NCI-H1092 (cell line): ENCODE measurements at places on chromosomes 3 and 15.

GRCh38 chr3:169940470-169941181, 26.0 kb upstream of the SEC62 start:
- no peak for DNase-seq

GRCh38 chr3:89223188-89223587, 115.8 kb downstream of the EPHA3 start:
- DNase-seq: no peak

GRCh38 chr15:74977599-74977998, 17.8 kb upstream of the SCAMP5 start:
- DNase-seq: no peak

GRCh38 chr3:61505197-61505596, 56.2 kb upstream of the PTPRG start:
- no peak for DNase-seq

DNA sequence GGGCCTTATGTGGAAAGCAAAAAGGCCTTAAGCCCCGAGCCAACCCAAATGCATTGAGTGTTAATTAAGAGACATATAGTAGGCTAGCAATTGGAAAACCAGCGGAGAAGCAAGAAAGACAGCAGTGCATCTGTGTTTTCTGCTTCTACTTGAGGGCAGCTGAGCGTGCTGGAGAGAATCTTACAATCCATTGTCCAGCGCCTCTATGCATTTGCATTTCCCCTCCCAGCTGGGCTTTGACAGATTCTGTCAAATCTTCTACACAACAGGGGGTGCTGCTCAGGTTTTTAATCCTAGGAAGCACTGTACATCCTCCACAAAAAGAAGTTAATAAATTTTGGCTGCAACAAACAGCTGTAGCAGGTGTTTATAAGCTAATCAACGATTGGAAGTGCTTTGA, 23.9 kb downstream of the SSR3 start:
- DNase-seq: no peak

- no peak for DNase-seq
Measured at GRCh38 chr15:28079313-28079969, 19.7 kb downstream of the OCA2 start.
